Right atrium auricular region (tissue), 2 donors: ENCODE measurements at places on chromosomes 7 and 10. TPM values are rescaled to one million over a fixed set of nuclear protein-coding genes. Genes with fewer than 3 reads are reported as not detected.

GRCh38 chr10:110150981-110151380 lies 56.4 kb upstream of the MXI1 start:
- H3K36me3 ChIP-seq, result no peaks in the 10 kb centered on the region
- no peak overlapping the region for H3K27ac ChIP-seq
- no peak for DNase-seq
- H3K4me1 ChIP-seq, result no peaks in the 10 kb centered on the region

DNA sequence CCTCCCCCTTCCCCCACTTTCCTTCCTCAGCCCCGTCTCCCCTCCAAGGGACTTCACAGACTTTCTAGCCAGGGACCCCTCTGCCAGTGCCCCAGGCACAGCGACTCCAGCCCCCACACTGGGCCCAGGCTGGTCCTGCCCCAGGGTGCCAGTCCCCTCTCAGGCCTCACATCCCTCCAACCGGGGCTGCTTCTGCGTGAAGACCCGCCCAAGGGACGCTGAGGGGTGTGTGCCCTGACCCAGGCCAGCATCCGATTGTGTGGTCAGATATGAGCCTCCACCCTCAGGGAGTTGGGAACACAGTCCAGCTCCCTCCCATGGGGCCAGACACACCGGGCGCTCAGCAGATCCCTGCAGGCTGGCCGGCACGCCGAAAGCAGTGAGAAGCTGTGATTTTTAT lies 97.0 kb downstream of the MICALL2 start:
- no peak overlapping the region for H3K27ac ChIP-seq
- no peaks in the 10 kb centered on the region for H3K4me1 ChIP-seq
- no peaks in the 10 kb centered on the region for H3K27me3 ChIP-seq
- no peak overlapping the region for H3K4me3 ChIP-seq
- DNase-seq, result no peak

GRCh38 chr10:87038786-87039185 lies 18.7 kb downstream of the FAM25A start:
- H3K4me1 ChIP-seq, result no peaks in the 10 kb centered on the region
- H3K27me3 ChIP-seq, result no peaks in the 10 kb centered on the region
- DNase-seq, result no peak
- no peak overlapping the region for H3K4me3 ChIP-seq
- no peak overlapping the region for H3K27ac ChIP-seq

- no peaks in the 10 kb centered on the region for H3K27me3 ChIP-seq
- H3K4me3 ChIP-seq, result no peak overlapping the region
- DNase-seq, result no peak
- H3K36me3 ChIP-seq, result no peaks in the 10 kb centered on the region
- H3K4me1 ChIP-seq, result no peaks in the 10 kb centered on the region
- H3K27ac ChIP-seq, result no peak overlapping the region
Measured at GRCh38 chr7:68730964-68731363, 867.3 kb upstream of the AUTS2 start.

GRCh38 chr10:24869354-24870015 lies 82.9 kb downstream of the PRTFDC1 start:
- no peaks in the 10 kb centered on the region for H3K27me3 ChIP-seq
- H3K36me3 ChIP-seq, result no peaks in the 10 kb centered on the region
- no peak for DNase-seq
- no peak overlapping the region for H3K4me3 ChIP-seq

DNA sequence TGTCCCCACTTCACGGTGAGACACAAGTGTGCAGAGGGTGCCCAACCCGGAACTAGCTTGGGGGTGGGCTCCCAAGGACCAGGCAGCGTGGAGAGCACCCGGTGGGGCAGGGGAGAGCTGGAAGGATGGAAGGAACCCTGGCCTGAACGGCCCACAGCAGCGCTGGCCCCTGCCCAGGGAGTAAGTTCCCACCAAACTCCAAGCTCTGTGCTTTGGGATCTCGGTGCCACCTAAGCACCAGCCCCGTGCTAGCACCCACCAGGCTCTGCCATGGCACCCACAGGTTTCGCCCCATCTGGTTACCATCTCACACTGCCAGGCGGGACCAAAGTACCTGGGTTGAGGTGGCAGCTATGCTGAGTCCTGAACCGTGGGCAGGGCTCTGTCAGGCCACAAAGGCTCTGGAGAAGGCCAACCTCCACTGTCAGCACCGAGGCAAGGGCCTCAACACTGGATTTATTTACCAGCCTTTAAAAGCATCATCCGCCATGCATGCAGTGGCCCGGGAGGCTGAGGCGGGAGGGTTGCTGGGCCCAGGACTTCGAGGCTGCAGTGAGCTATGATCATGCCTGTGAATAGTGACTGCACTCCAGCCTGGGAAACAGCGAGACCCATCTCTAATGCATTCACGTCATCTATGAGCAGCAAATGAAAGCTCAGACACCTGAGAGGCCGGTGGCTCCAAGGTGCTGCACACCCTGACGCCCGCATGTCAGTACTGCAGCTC lies 16.0 kb downstream of the GPER1 start:
- no peak for DNase-seq
- no peak overlapping the region for H3K27ac ChIP-seq
- H3K4me3 ChIP-seq, result no peak overlapping the region
- no peaks in the 10 kb centered on the region for H3K36me3 ChIP-seq
- no peaks in the 10 kb centered on the region for H3K27me3 ChIP-seq
- H3K4me1 ChIP-seq, result no peaks in the 10 kb centered on the region

GRCh38 chr10:104706886-104707285 lies 65.8 kb downstream of the SORCS3 start:
- H3K4me1 ChIP-seq, result no peaks in the 10 kb centered on the region
- no peak overlapping the region for H3K4me3 ChIP-seq
- no peak for DNase-seq
- H3K36me3 ChIP-seq, result no peaks in the 10 kb centered on the region

DNA sequence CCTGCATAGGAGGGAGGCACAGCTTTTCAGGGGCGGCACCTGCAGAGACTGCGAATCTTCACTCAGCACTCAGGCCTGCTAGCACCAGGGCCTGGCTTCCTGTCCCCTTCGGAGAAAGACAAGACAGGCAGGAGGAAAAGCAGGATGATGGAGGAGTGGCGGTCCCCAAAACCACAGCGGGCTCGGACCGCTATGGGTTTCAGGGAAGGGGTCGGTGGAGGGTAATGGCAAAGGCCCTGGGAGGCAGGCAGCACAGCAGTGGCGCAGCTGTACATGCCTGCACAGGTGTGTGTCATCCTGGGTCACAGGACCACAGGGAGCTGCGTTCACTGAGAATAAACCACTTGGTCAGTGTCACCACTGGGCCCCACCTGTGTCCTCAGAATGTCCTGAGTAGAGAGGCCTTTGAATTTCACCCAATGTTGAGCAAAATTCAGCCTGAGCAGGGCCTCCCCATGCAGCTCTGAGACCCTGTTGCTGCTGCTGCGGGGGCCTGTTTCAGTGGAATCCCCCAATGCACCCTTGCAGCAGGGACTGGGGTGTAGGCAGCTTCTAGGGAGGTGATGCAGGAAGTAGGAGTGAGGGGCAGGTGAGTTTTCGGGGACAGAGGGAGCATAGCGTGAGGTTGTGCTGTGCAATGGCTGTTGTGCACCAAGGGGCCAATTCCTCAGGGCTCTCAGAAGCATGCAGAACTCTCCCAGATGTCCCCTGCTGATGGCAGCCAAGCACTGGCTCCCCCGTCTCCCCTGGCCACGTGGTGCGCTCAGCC lies 90.6 kb upstream of the PPP2R2D start:
- peak; percentile 50 for DNase-seq
- no peak overlapping the region for H3K4me3 ChIP-seq
- no peaks in the 10 kb centered on the region for H3K36me3 ChIP-seq
- H3K27ac ChIP-seq, result no peak overlapping the region

GRCh38 chr10:77836299-77836820 lies 90.2 kb downstream of the DLG5 start:
- H3K27me3 ChIP-seq, result no peaks in the 10 kb centered on the region
- peaks cover 37% of the 10 kb centered on the region for H3K4me1 ChIP-seq
- H3K4me3 ChIP-seq, result no peak overlapping the region

DNA sequence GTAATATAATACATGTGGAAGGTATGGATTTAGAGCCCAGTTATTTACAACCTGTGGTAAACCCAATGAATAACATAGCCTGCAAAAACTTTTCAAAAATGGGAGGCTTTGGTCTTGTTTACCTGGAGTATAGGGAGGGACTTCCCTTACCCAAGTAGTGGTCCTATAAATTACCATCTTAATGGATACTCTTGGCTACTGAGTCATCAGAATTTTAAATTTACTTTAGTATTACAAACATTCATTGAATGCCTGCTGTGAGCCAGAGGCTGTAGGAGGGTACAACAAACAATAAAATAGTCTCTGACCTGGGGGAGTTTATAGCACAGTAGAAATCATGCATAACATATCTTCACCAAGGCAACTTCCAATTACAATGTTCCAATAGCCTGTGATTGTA lies 365.1 kb downstream of the BBS9 start:
- DNase-seq, result no peak
- H3K27ac ChIP-seq, result no peak overlapping the region
- H3K4me1 ChIP-seq, result no peaks in the 10 kb centered on the region
- no peak overlapping the region for H3K4me3 ChIP-seq
- no peaks in the 10 kb centered on the region for H3K27me3 ChIP-seq

DNA sequence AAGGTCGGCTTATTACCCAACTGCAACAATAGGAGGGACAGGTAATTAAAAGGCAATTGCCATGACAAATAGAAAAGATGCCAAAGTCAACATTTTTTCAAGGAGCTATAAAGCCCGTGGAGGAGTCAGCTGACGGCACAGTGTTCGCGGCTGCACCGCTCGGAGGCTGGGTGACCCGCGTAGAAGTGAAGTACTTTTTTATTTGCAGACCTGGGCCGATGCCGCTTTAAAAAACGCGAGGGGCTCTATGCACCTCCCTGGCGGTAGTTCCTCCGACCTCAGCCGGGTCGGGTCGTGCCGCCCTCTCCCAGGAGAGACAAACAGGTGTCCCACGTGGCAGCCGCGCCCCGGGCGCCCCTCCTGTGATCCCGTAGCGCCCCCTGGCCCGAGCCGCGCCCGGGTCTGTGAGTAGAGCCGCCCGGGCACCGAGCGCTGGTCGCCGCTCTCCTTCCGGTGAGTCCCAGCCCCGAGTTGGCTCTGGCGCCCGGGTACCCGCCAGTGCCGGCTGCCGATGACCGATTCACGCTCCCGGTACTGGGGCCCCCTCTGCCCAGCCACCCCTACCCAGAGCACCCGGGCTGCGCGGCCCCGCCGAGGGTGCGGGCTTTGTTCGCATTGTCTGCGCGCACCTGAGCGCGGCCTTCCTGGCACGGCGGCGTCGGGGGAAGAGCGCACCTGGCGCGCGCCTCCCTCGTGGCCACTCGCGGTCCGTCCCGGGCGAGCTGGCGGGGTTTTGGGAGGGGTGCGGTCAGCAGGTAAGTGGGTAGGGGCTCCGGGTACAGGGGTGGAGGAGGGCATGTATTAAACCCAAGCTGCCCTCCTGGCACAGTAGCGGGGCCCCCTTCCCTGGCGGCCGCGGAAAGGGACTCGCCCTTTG lies at the start of gene VWA2:
TSS of gene VWA2 (plus strand) at position 138 of the 877 bp plus-strand sequence. CDS start 9,460 bp downstream, outside the sequence.
- H3K27me3 ChIP-seq, result no peaks in the 10 kb centered on the region
- H3K4me1 ChIP-seq, result no peaks in the 10 kb centered on the region
- H3K4me3 ChIP-seq, result peak within 1 kb of the TSS; percentile 37
- H3K27ac ChIP-seq, result no peak within 1 kb of the TSS
- DNase-seq, result no peak
- no peaks in the 10 kb centered on the region for H3K36me3 ChIP-seq

DNA sequence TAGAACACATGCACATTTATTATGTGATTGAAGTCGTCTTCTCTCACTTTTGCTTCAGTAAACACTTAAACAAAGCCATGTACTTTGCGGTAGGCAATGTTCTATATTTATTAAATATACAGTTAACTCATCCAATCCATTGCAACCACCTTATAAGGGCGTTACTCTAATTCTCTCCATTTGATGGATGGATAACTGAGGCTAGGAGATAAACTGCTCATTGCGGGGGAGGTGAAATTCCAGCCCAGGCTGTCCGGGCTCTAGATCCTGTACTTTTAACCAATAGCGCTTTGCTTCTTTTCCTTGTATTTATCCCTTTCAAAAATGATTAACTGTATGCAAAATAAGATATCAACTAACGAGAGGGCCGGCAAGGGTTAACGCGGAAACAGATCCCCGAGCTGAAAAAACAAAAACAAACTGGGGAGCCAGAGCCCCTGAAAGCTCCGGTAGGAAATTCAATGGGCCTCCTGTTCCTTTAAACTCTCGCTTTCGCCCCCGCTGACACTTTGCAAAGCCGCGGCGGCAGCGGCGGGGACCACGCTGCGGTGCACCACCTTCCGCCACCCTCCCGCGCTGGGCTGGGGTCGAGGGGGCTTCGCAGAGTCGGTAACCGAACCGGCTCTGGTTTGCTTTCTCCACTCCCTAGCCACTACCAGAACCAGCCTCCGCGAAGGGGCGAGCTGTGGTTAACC lies 1.0 kb upstream of the PLXDC2 start:
- H3K27ac ChIP-seq, result peak overlapping the region; percentile 84
- no peaks in the 10 kb centered on the region for H3K36me3 ChIP-seq
- H3K4me3 ChIP-seq, result peak overlapping the region; percentile 69

- peak overlapping the region; percentile 71 for H3K4me3 ChIP-seq
- H3K4me1 ChIP-seq, result peaks cover 19% of the 10 kb centered on the region
- peak overlapping the region; percentile 91 for H3K27ac ChIP-seq
- no peak for DNase-seq
- no peaks in the 10 kb centered on the region for H3K36me3 ChIP-seq
Measured at GRCh38 chr7:40135317-40135610, 459 bp downstream of the SUGCT start.

GRCh38 chr7:2003451-2003930 lies 229.3 kb downstream of the MAD1L1 start:
- no peak overlapping the region for H3K27ac ChIP-seq
- DNase-seq, result no peak
- no peaks in the 10 kb centered on the region for H3K36me3 ChIP-seq

- no peak for DNase-seq
- H3K4me1 ChIP-seq, result peaks cover 6% of the 10 kb centered on the region
- no peaks in the 10 kb centered on the region for H3K27me3 ChIP-seq
Measured at GRCh38 chr10:117431160-117431559, 55.9 kb upstream of the PDZD8 start.

DNA sequence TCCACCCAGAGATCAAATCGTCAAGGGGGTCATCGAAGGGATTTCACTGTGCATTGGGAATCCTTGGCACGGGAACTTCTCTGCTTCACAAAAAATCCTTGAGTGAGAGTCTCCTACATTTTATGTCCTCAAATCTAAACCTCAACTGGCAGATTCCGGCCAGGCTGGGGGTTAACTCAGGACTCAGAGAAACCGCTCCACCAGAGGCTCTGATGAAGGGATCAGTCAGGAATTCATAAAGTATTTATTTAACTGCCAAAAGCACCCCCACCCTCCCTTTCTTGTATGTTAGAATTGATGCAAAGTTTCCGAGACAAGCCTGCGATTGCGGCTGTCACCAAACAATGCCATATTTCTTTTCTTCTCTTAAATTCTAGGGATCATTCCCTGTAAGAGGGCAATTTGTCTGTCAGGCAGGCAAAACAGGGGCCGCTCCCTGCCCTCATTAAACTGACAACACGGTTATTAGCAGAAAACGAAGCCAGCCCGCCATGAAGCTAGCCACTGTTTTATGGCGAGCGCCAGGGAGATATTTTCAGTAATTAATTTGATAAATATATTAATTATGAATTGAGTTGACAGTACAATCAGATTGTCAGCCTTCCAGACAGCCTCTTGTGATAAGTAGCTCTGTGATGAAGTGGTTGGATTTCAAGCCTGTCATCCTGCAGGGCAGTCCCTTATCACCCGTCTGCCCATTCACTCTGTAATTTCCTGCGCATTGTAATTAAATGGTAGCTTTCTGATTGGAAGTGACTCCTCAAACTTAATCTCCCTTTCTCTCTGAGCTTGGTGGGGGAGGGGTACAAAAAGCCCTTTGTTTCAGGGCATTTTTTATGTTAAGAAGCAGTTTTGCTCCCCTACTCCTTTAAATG lies 153.0 kb upstream of the GPR26 start:
- no peaks in the 10 kb centered on the region for H3K36me3 ChIP-seq
- no peaks in the 10 kb centered on the region for H3K4me1 ChIP-seq
- no peaks in the 10 kb centered on the region for H3K27me3 ChIP-seq

GHITM gene
- 242 TPM for total RNA-seq

PON1 gene
- not detected for total RNA-seq

NUTM2B gene
- 1.2 TPM for total RNA-seq

SPDYE2B gene
- total RNA-seq, result not detected

CRPPA gene
- total RNA-seq, result 8.0 TPM

CFAP70 gene
- 1.1 TPM for total RNA-seq

TET1 gene
- total RNA-seq, result 3.0 TPM
